ENCODE measurements at places on chromosomes 16 and 17.

GRCh38 chr17:2071455-2072281, 16.8 kb downstream of the HIC1 start:
- no peak overlapping the region for H3K4me3 ChIP-seq
- no peak overlapping the region for H3K27ac ChIP-seq
- H3K4me1 ChIP-seq = peaks cover 18% of the 10 kb centered on the region

GRCh38 chr16:11258553-11259492, 2.8 kb upstream of the SOCS1 start:
- H3K4me3 ChIP-seq = no peak overlapping the region
- peaks cover 56% of the 10 kb centered on the region for H3K4me1 ChIP-seq
- peak; percentile 72 for DNase-seq
- H3K36me3 ChIP-seq = no peaks in the 10 kb centered on the region

GRCh38 chr16:30649725-30650368, 913 bp upstream of the PRR14 start:
- peak; percentile 79 for DNase-seq
- H3K4me3 ChIP-seq = peak overlapping the region; percentile 89
- H3K27ac ChIP-seq = peak overlapping the region; percentile 94
- H3K36me3 ChIP-seq = peaks cover 21% of the 10 kb centered on the region
- H3K4me1 ChIP-seq = peaks cover 26% of the 10 kb centered on the region

DNA sequence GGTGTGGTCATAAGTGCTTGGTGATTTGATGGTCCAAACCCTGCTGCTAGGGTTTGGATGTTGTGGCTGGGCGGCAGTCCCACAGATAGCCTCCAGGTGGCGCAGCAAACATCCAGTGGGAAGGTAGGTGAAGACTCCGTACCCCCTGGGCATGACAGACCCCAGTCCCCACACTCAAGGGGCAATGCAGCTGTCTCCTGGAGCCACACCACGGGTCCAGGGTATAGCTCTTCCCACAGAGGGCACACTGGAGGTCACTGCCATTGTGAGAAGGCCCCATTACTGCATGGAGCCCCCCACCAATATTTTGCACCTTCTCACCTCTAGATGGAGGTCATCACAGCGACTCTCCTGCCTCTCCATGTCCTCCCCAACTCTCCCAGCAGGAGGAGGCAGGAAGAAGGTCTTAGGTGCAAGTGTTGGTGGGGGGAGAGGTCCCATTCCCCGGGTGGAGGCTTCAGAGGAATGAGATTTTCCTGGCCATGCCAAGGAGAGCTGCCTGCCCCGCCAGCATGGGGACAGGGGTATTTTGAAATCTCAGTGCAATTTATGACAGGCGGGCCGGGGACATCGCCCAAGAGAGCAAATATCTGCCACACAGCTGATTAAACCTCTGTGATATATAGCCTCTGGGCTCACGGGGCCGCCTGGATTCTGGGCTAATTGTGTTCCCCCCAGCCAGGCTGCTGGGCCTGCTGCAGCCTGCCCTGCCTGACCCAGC, 17.1 kb upstream of the C17orf113 start:
- H3K4me1 ChIP-seq = no peaks in the 10 kb centered on the region
- no peak overlapping the region for H3K27ac ChIP-seq
- H3K4me3 ChIP-seq = no peak overlapping the region
- H3K36me3 ChIP-seq = no peaks in the 10 kb centered on the region
- no peaks in the 10 kb centered on the region for H3K27me3 ChIP-seq
- peak; percentile 59 for DNase-seq

GRCh38 chr17:7011942-7012254, 526 bp upstream of the RNASEK start:
- no peaks in the 10 kb centered on the region for H3K27me3 ChIP-seq
- peaks cover 24% of the 10 kb centered on the region for H3K4me1 ChIP-seq
- H3K36me3 ChIP-seq = peaks cover 14% of the 10 kb centered on the region

GRCh38 chr16:70646260-70647241, at the start of gene IL34:
Gene IL34 (plus strand): TSS chr16:70646559. CDS start chr16:70646948, 389 bp downstream.
- no peaks in the 10 kb centered on the region for H3K27me3 ChIP-seq
- DNase-seq = no peak
- no peak within 1 kb of the TSS for H3K27ac ChIP-seq
- no peak within 1 kb of the TSS for H3K4me3 ChIP-seq
- H3K36me3 ChIP-seq = no peaks in the 10 kb centered on the region

GRCh38 chr16:12901597-12902461, at the start of gene SHISA9:
Gene SHISA9 (plus strand): TSS chr16:12901598.
- peak; percentile 46 for DNase-seq
- no peak within 1 kb of the TSS for H3K27ac ChIP-seq
- peaks cover 4% of the 10 kb centered on the region for H3K4me1 ChIP-seq
- no peak within 1 kb of the TSS for H3K4me3 ChIP-seq

DNA sequence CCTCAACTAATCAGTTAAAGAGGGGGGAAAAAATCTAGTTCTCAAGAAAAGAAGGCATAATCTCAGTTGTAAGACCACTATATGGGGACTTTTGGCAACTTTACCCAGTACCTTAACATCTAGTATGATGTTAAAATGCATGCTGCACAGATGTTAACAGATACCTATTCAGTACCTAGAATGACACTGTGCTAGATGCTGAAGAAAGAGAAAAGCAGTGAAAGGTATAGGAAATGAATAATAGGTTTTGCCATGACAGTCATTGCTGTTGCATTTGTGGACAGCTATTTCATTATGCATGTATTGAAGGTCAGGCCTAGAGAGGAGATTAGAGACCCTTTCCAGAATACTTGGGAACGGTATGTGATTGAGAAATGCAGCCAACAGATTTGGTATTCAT, 34.5 kb downstream of the PIGL start:
- no peak overlapping the region for H3K27ac ChIP-seq
- H3K4me3 ChIP-seq = no peak overlapping the region
- DNase-seq = no peak
- H3K27me3 ChIP-seq = no peaks in the 10 kb centered on the region
- no peaks in the 10 kb centered on the region for H3K4me1 ChIP-seq

DNA sequence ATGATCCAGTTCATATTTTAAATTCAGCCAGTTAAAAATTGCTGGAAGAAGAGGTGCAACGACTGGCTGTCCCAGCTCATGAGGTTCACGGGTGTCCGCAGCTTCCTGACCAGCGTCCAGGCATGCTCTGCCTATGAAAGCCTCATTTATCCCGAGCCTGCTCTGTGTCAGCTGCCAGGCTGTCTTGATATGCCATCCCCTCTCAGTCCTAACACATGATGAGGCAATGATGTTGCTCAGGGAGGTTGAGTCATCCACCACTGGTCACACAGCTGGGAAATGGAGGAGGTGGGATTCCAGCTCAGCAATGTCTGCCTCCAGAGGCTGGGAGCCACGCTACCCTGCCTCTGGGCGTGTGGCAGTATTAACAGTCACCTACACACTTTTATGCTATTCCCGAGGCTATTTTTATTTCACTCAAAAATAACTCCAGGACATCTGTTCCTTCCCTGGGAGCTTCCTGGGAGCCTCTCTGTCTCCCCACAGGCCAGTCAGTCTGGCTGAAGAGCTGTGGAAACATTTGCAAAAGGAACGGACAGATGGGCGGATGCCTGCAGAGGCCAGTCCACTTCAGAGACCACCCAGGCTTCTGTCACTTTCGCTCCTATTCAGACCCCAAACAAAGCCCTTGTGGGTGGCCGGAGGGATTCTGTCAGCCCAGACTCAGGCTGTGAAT, 22.5 kb downstream of the RAB11FIP4 start:
- no peaks in the 10 kb centered on the region for H3K4me1 ChIP-seq
- H3K4me3 ChIP-seq = no peak overlapping the region
- H3K27me3 ChIP-seq = no peaks in the 10 kb centered on the region
- no peaks in the 10 kb centered on the region for H3K36me3 ChIP-seq
- no peak for DNase-seq
- H3K27ac ChIP-seq = no peak overlapping the region

- no peaks in the 10 kb centered on the region for H3K36me3 ChIP-seq
- no peak overlapping the region for H3K27ac ChIP-seq
- peaks cover 5% of the 10 kb centered on the region for H3K27me3 ChIP-seq
- no peaks in the 10 kb centered on the region for H3K4me1 ChIP-seq
Measured at GRCh38 chr16:83681381-83681956, 126.3 kb upstream of the HSBP1 start.

DNA sequence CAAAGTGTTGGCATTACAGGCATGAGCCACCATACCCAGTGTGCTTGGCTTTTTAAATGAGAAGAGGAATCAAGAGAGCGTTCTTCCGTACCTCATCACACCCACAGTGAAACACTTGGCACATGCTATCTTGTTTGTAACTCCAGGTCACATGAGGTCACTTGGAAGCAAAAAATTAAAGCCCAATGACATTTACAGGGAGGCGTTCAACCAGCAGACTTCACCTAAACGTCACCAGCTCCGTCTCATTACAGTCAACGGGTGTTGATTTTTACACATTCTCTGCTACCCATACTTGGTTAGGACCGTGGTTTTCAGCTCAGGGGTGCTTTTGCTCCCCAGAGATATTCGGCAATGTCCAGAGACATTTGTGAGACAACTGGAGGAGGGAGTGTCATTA, 127.0 kb downstream of the XYLT1 start:
- H3K4me3 ChIP-seq = peak overlapping the region; percentile 18
- no peaks in the 10 kb centered on the region for H3K27me3 ChIP-seq
- H3K4me1 ChIP-seq = peaks cover 86% of the 10 kb centered on the region
- no peak for DNase-seq
- peak overlapping the region; percentile 88 for H3K27ac ChIP-seq
- H3K36me3 ChIP-seq = no peaks in the 10 kb centered on the region

- no peak overlapping the region for H3K4me3 ChIP-seq
- H3K27ac ChIP-seq = no peak overlapping the region
- DNase-seq = no peak
- peaks cover 25% of the 10 kb centered on the region for H3K4me1 ChIP-seq
Measured at GRCh38 chr17:57746221-57746620, 1.1 kb upstream of the CCDC182 start.

DNA sequence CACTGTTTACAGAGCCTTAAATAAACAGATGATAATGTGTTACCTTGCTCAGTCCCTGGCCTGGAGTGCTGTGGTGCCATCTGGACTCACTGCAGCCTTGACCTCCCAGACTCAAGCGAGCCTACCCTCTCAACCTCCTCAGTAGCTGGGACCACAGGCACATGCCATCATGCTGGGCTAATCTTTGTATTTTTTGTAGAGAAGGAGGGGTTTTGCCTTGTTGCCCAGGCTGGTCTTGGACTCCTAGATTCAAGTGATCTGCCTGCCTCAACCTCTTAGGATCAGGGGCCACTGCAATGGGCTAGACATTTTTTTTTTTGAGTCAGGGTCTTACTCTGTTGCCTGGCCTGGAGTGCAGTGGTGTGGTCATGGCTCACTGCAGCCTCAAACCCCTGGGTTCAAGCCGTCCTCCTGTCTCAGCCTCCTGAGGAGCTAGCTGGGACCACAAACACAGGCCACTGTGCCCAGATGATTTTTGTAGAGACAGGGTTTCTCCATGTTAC, 5.0 kb upstream of the NAGLU start:
- H3K27me3 ChIP-seq = no peaks in the 10 kb centered on the region
- H3K4me3 ChIP-seq = no peak overlapping the region
- no peaks in the 10 kb centered on the region for H3K36me3 ChIP-seq
- DNase-seq = no peak

- H3K4me1 ChIP-seq = no peaks in the 10 kb centered on the region
- DNase-seq = no peak
- H3K27ac ChIP-seq = no peak overlapping the region
- no peaks in the 10 kb centered on the region for H3K27me3 ChIP-seq
- no peaks in the 10 kb centered on the region for H3K36me3 ChIP-seq
Measured at GRCh38 chr16:49622084-49622390, 233.9 kb downstream of the ZNF423 start.

DNA sequence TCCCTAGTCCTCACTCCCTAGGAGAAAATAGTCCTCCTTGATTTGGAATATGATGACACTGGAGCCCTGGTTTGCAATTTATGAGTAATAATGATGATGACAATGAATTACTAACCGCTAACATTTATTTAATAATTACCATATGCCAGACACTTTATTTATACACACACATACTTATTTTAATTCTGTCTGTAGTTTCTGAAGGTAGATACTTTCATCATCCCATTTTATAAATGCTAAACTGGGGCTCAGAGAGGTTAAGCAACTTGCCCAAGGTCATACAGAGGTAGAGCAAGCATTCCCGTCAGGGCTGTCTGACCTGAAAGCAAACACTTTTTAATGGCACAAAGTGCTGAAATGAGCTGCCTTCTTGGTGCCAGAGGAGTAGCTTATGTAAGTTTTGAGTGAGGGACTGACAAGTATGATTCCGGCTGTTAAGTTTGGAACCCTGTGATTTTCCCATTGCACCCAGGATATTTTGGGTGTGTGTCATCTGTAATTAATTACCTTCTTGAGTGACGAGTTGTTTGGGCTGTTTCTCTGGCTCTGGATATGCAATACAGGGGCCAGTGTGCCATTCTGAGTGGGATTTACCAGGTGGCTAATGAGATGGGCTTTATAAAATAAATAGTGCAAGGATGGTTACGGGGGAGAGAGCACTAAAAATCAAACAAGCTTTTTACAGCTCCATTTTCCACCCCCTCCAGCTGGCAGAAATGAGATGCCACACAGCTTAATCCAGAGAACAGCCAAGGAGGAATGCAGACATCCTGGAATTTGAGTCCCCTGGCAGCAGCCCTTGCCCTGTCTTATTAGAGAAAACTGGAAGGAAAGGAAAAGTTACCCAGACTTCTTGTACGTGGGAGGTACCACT, 211.8 kb downstream of the SNX29 start:
- no peak overlapping the region for H3K27ac ChIP-seq
- H3K4me1 ChIP-seq = no peaks in the 10 kb centered on the region
- H3K4me3 ChIP-seq = no peak overlapping the region
- H3K36me3 ChIP-seq = no peaks in the 10 kb centered on the region

- H3K4me3 ChIP-seq = no peak overlapping the region
- peaks cover 2% of the 10 kb centered on the region for H3K36me3 ChIP-seq
- no peak for DNase-seq
- no peak overlapping the region for H3K27ac ChIP-seq
- H3K4me1 ChIP-seq = peaks cover 17% of the 10 kb centered on the region
Measured at GRCh38 chr17:42104264-42104663, 6.0 kb upstream of the ZNF385C start.

- H3K4me1 ChIP-seq = peaks cover 73% of the 10 kb centered on the region
- H3K27me3 ChIP-seq = no peaks in the 10 kb centered on the region
- H3K36me3 ChIP-seq = no peaks in the 10 kb centered on the region
- H3K4me3 ChIP-seq = no peak overlapping the region
- H3K27ac ChIP-seq = no peak overlapping the region
- DNase-seq = no peak
Measured at GRCh38 chr17:40065769-40066510, 3.2 kb downstream of the THRA start.

DNA sequence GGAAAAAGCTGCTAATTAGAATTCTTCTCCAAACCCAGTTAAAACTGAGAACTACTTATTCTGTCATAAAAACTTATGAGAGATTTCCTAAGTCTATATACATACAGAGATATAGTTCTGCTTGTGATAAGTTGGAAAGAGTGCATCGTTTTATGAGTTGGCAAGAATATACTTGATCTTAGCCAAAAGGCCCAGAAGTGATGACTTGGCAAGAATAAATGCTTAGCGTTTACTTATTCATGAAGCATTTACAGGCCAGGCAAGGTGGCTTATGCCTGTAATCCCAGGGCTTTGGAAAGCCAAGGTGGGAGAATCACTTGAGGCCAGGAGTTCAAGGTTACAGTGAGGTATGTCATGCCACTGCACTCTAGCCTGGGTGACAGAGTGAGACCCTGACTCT, 81.7 kb downstream of the CYB561 start:
- no peak overlapping the region for H3K4me3 ChIP-seq
- peak; percentile 15 for DNase-seq
- no peaks in the 10 kb centered on the region for H3K4me1 ChIP-seq
- H3K36me3 ChIP-seq = peaks cover 15% of the 10 kb centered on the region
- H3K27ac ChIP-seq = no peak overlapping the region

GRCh38 chr17:30458371-30458770, 18.8 kb upstream of the GOSR1 start:
- H3K4me3 ChIP-seq = no peak overlapping the region
- no peaks in the 10 kb centered on the region for H3K4me1 ChIP-seq
- no peak overlapping the region for H3K27ac ChIP-seq

- H3K4me3 ChIP-seq = no peak overlapping the region
- no peaks in the 10 kb centered on the region for H3K4me1 ChIP-seq
- H3K36me3 ChIP-seq = peaks cover 8% of the 10 kb centered on the region
- no peak overlapping the region for H3K27ac ChIP-seq
- no peaks in the 10 kb centered on the region for H3K27me3 ChIP-seq
Measured at GRCh38 chr17:49637050-49637449, 40.8 kb downstream of the SPOP start.

Measured in common myeloid progenitor, CD34-positive (primary cell).